Esophagus muscularis mucosa (tissue), 4 donors: ENCODE measurements at places on chromosomes 3 and 15. TPM values are rescaled to one million over a fixed set of nuclear protein-coding genes. Genes with fewer than 3 reads are reported as not detected.

DNA sequence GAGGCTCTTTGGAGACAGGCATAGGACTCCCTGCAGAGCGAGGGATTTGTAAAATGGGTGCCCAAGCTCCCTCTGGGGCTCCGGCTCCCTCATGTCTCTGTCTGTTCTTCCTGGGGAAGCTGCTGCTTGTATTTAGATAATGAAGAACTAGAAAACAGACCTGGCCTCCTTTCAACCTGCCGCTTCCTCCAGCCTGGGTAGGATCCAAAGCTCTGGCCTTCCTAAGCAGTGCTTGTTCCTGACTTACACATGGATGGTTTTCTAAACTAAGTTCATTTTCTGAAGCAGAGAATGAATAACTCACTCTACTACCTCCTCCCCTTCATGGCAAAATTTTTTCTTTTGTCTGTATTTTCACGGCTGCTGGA, 36.9 kb upstream of the MYZAP start:
- no peaks in the 10 kb centered on the region for H3K27me3 ChIP-seq
- H3K4me1 ChIP-seq = peaks cover 47% of the 10 kb centered on the region
- no peak for DNase-seq
- no peaks in the 10 kb centered on the region for H3K36me3 ChIP-seq

DNA sequence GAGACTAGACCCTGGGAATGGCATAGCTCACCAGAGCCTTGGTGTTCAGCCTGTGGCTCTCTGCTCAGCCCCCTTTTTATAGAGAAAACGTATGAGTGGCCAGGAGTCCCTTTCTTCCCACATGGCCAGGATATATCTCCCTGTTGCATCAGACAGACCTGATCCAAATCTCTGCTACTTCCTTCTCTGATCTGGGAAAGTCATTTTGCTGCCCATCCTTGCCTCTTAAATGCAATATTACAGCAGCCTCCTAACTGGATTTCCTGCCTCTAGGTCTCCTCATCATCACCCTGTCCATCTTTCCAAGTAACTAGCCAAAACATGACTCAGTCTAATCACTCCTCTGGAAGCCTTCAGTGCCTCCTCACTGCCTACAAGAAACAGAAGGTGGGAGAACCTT, 42.9 kb downstream of the CTDSPL start:
- peak overlapping the region; percentile 60 for H3K27ac ChIP-seq
- H3K36me3 ChIP-seq = no peaks in the 10 kb centered on the region
- no peak for DNase-seq
- H3K27me3 ChIP-seq = no peaks in the 10 kb centered on the region
- H3K4me1 ChIP-seq = peaks cover 81% of the 10 kb centered on the region

DNA sequence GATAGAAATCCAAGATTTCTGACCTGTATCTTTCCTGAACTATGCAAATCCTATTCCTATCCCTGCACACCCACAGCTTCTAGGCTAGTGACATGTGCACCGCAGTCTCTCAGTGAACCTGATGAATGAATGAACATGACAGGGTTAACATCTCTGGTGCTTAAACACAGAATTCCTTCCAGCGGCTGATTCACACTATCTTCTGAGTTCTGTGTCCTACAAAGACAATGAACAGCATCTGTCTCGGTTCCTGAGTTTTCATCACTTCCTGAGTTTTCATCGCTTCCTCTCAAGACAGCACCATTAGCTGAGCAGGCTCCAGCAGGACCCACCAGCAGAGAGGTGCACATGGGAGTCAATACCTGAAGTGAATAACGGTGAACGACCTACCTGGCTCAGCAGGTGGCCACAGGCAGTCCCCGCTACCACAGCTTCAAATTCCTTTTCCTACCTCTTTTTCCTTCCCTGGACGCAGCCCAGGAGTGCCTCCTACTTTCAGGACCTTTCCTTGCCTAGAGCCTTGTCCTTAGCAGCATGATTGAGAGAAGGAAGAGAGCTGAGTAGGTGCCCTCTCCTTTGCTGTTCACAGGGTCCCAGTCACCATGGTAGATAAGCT, 113.5 kb downstream of the IGF2BP2 start:
- H3K36me3 ChIP-seq = no peaks in the 10 kb centered on the region
- no peak overlapping the region for H3K27ac ChIP-seq
- no peak overlapping the region for H3K4me3 ChIP-seq
- H3K4me1 ChIP-seq = no peaks in the 10 kb centered on the region
- H3K27me3 ChIP-seq = no peaks in the 10 kb centered on the region

GRCh38 chr15:70806992-70807712, 43.8 kb upstream of the UACA start:
- H3K4me3 ChIP-seq = no peak overlapping the region
- DNase-seq = no peak
- H3K4me1 ChIP-seq = peaks cover 4% of the 10 kb centered on the region
- H3K27ac ChIP-seq = no peak overlapping the region
- H3K36me3 ChIP-seq = no peaks in the 10 kb centered on the region

DNA sequence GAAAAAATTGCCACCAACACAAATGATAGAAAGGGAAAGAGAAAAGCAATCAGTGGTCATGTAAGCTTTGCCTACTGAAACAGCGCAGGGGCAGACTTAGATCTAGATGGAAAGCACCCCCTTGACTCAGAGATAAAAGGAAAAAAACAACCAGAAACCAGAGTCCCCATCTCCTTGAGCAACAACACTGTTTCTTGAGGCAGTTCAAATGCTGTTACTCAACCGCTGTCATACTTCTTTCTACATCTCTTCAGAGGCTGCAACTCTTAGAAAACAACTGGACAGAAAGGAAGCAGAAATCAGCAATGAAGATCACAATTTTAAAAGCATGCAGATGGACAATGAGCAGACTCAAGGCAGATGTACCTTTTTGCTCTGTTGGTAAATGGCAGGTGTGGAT, 36.5 kb downstream of the FSIP1 start:
- no peaks in the 10 kb centered on the region for H3K4me1 ChIP-seq
- H3K36me3 ChIP-seq = no peaks in the 10 kb centered on the region
- no peak overlapping the region for H3K4me3 ChIP-seq

GRCh38 chr3:87761341-87761740, 297.5 kb downstream of the CGGBP1 start:
- no peaks in the 10 kb centered on the region for H3K4me1 ChIP-seq
- no peak overlapping the region for H3K27ac ChIP-seq
- H3K4me3 ChIP-seq = no peak overlapping the region
- H3K27me3 ChIP-seq = no peaks in the 10 kb centered on the region
- no peaks in the 10 kb centered on the region for H3K36me3 ChIP-seq

GRCh38 chr3:29511701-29512100, 230.8 kb downstream of the RBMS3 start:
- no peak for DNase-seq
- no peaks in the 10 kb centered on the region for H3K36me3 ChIP-seq
- peaks cover 36% of the 10 kb centered on the region for H3K4me1 ChIP-seq
- no peak overlapping the region for H3K27ac ChIP-seq

DNA sequence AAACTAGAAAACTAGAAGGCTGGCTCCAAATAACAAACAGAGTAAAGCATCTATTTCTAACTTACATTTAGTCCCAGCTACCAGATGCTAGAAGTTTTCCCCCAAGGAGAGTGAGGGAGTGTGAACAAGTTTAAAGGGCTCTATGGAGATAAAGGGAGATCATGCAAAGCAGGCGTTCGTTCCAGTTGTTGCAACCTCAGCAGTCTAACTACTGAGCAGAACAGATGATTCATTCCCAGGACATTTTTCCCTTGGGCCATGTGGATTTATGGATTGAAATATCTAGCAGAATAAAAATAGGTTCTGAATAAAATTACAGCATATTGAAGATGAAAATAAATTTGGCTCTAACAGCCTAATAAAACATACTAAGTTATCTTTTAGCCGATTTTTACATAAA, 154.8 kb upstream of the TTC14 start:
- no peaks in the 10 kb centered on the region for H3K36me3 ChIP-seq
- H3K27me3 ChIP-seq = no peaks in the 10 kb centered on the region
- DNase-seq = no peak
- H3K4me1 ChIP-seq = no peaks in the 10 kb centered on the region

DNA sequence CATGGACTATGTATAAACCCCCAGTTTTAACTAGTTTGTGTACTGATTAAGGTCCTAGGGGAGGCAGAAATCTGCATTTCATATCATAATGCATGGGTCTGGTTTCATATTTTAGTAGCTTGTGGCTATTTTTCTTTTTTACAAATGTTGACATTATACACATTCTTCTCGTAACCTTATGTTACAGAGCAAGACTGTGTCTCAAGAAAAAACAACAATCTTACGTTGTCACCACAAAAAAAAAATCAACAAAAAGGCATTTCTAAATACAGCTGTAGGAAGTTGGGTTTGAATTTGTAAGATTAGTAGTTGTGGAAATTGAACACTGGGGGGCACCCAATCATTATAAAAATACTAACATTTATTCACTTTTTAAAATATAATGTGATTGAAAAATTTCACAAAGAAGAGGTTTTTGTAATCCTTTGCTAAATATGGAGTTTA, 17.9 kb downstream of the SERP1 start:
- DNase-seq = no peak
- H3K36me3 ChIP-seq = no peaks in the 10 kb centered on the region
- H3K27ac ChIP-seq = no peak overlapping the region
- no peaks in the 10 kb centered on the region for H3K27me3 ChIP-seq
- H3K4me3 ChIP-seq = no peak overlapping the region

DNA sequence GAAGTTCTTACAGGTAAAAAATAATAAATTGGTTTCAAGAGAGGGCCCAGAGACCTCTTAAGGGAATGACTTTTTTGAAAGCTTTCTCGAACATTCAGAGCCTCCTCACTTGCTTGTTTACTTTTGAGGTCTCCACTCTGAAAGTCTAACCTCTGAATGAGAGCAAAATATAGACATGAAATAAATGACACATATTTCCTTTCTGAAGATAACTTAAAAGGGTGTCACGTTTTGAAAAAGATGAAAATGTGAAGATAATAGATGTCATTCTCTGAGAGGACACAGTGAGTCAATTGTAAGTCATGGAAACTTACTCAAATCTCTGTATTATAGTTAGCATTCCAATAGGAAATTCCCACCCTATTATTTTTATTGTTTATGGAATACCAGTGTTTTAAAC, 44.6 kb downstream of the HACD2 start:
- no peaks in the 10 kb centered on the region for H3K36me3 ChIP-seq
- DNase-seq = no peak
- H3K4me1 ChIP-seq = peaks cover 8% of the 10 kb centered on the region
- H3K4me3 ChIP-seq = no peak overlapping the region
- H3K27ac ChIP-seq = no peak overlapping the region

- DNase-seq = no peak
- H3K27me3 ChIP-seq = no peaks in the 10 kb centered on the region
- peak overlapping the region; percentile 68 for H3K27ac ChIP-seq
- peaks cover 35% of the 10 kb centered on the region for H3K4me1 ChIP-seq
- H3K36me3 ChIP-seq = no peaks in the 10 kb centered on the region
Measured at GRCh38 chr15:66730168-66731021, 28.4 kb downstream of the SMAD6 start.

DNA sequence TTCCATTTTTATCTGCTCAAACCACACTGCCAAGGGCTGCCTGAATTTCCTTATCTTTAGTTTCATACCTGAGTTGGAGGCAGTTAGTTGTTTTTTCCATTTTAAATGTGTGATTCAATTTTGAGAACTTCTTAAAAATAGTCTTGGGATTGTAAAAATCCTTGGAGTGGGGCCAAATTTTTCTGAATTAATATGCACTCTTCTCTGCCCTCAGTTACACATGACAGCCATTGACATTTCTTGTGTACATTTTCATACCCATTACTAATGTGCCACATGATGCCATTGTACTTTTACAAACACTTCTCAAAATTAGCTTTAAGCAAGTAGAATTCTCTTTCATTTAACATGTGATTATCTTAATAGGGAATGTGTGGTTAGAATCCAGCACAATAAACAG, 141.7 kb downstream of the C3orf38 start:
- no peak for DNase-seq
- H3K4me3 ChIP-seq = no peak overlapping the region
- H3K4me1 ChIP-seq = no peaks in the 10 kb centered on the region
- no peaks in the 10 kb centered on the region for H3K36me3 ChIP-seq

DNA sequence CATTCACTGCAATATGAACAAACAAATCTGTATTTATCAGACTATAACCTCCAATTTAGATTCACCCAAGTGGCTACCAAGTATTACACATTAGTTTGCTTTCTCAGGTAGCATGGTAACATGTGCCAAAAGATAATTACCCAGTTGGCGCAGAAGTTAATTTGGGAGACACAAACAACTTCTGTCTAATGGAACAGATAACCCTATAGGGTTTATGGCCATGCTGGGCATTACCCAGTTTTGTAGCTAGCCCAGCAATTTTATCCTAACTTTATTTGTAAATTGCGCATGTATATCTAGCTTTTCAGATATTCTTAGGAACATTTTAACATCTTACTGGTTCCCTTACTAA, 780 bp downstream of the RPL22L1 start:
- peaks cover 31% of the 10 kb centered on the region for H3K4me1 ChIP-seq
- peak overlapping the region; percentile 80 for H3K27ac ChIP-seq
- H3K36me3 ChIP-seq = peaks cover 10% of the 10 kb centered on the region
- no peak for DNase-seq
- H3K4me3 ChIP-seq = peak overlapping the region; percentile 72
- H3K27me3 ChIP-seq = no peaks in the 10 kb centered on the region

DNA sequence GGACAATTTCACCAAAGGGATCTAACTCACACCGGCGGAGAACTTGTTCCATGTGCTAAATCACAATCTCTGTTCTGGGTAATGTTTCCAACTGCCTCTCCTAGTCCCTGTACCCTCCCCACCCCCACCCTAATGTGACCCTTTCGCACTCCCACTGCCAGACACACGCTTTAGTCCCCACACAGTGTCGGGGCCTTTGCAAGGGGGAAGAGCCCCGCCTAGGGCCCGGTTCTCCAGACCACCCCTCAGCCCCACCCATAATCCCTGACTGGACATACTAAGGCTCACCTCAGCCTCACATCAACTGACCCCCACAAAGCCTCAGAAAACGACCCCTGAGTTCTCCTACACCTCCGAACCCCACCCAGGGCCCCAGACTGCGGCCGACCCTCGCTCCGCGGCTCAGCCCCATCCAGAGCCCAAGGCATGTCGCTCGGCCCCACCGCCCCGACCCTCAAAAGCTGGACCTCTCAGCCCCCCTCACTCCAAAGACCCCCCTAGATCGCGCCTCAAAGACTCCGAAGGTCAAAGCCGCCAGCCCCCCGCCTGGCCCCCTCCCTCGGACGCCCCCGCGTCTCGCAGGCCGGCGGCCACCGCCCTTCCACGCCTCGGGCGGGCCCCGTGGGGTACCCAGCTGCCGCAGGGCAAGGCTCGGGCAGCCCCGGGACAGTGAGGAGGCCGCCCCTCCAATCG, 72.0 kb upstream of the MAP4 start:
- H3K4me3 ChIP-seq = peak overlapping the region; percentile 92
- DNase-seq = peak; percentile 91
- peaks cover 44% of the 10 kb centered on the region for H3K4me1 ChIP-seq
- H3K36me3 ChIP-seq = no peaks in the 10 kb centered on the region
- no peaks in the 10 kb centered on the region for H3K27me3 ChIP-seq
- H3K27ac ChIP-seq = peak overlapping the region; percentile 99

DNA sequence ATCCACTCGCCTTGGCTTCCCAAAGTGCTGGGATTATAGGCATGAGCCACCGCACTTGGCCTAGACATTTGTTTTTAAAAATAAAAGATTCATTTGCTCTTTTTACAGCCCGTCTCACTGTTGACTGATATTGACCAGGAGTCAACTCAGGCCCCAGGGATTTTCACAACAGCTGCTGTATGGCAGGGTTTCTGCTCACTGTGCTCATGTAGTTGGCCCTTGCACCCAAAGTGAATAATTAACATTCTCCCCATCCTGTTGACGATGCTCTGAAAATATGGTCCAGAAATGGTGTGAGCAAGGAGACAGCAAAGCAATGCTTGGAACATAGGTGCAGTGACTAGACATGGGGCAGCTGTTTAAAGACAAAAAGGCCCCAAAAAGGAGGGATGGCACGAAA, 2.9 kb upstream of the CCR5 start:
- no peaks in the 10 kb centered on the region for H3K4me1 ChIP-seq
- H3K4me3 ChIP-seq = no peak overlapping the region
- no peaks in the 10 kb centered on the region for H3K27me3 ChIP-seq
- no peak overlapping the region for H3K27ac ChIP-seq
- H3K36me3 ChIP-seq = no peaks in the 10 kb centered on the region

The AHSG gene
- not detected for total RNA-seq

The PLCB2 gene
- total RNA-seq = 9.8 TPM
